ENCODE measurements at places on chromosomes 6 and 20. TPM values are rescaled to one million over a fixed set of nuclear protein-coding genes. Genes with fewer than 3 reads are reported as not detected.

DNA sequence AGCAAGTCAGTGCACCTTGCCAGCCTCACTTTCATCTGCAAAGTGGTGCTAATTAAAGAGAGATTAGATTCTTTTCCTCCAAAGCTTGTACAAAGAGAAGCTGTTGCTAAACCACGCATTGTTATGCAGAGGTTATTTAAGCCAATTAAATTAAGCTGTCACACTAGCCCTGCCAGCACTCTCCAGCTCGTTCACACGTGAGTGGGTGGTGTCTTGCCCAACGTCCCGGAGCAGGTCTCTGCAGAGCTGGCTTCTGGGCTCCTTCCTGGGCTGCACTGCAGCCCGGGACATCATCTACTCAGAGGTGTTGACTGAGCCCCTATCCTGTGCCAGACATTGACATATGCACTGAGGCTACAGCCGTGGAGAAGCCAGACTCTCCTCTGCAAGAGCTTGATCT is 401.6 kb upstream of the SULF2 start:
- no peak for DNase-seq

DNA sequence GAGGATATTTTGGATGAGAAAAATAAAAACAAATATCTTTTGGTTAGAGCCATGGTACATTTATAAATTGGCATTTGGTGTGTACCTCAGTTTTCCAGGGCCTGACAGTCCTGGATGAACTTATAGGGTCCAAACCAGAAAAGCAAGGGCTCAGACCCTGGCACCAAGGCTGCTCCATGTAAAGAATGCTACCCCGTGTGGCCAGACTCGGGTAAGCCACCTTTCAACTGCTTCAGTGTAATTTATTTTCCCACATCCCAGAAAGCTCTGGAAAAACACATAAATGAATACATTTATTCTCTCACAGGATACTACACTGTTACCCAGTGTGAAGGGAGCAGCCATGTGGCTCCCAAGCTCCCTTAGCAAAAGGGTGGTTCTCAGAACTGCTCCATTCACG is 13.8 kb downstream of the MRPL14 start:
- DNase-seq, result no peak

Gene DSP
- 802 TPM for total RNA-seq

Gene MAP7
- total RNA-seq, result 9.3 TPM

All from vagina (tissue), 2 donors.